Activated T-helper 1 cell treated with anti-CD3 and anti-CD28 coated beads, Interleukin-12 subunit alpha, Interleukin-12 subunit beta, Interleukin-2, Interleukin-4 antibody, amounts not matched to agents 30 ng/mL and 10 ng/mL and 1 ng/mL, durations not matched to agents 14 hours and 24 hours and 36 hours (primary cell): ENCODE measurements at places on chromosomes 7 and 10. TPM values are rescaled to one million over a fixed set of nuclear protein-coding genes. Genes with fewer than 3 reads are reported as not detected.

RBM17 gene
- 265 and 283 TPM in 2 replicates for total RNA-seq

KIAA1217 gene
- 6.2 and 6.4 TPM in 2 replicates for total RNA-seq

TAS2R5 gene
- total RNA-seq = 0.67 and 0.98 TPM in 2 replicates

CYP2C18 gene
- 1.1 and 1.2 TPM in 2 replicates for total RNA-seq

C10orf67 gene
- 0.18 TPM in 1 of 2 replicates, not detected in the other for total RNA-seq

SPDYE11 gene
- not detected in 2 replicates for total RNA-seq

CLDN15 gene
- total RNA-seq = 19.0 and 19.5 TPM in 2 replicates

PRSS1 gene
- total RNA-seq = not detected in 2 replicates

MRLN gene
- total RNA-seq = 0.23 and 0.54 TPM in 2 replicates

KLLN gene
- 0.78 and 0.86 TPM in 2 replicates for total RNA-seq

TSPAN12 gene
- not detected in 2 replicates for total RNA-seq

ADRB1 gene
- not detected in 2 replicates for total RNA-seq

GRCh38 chr10:69348816-69349541, 67.7 kb downstream of the TACR2 start:
- H3K4me1 ChIP-seq = peaks cover 72% of the 10 kb centered on the region
- peak overlapping the region; percentile 78 for H3K27ac ChIP-seq
- no peak for DNase-seq
- no peaks in the 10 kb centered on the region for H3K27me3 ChIP-seq

- no peak overlapping the region for H3K4me3 ChIP-seq
- H3K27me3 ChIP-seq = peaks cover 4% of the 10 kb centered on the region
- H3K27ac ChIP-seq = no peak overlapping the region
- DNase-seq = no peak
- no peaks in the 10 kb centered on the region for H3K36me3 ChIP-seq
These were observed 364.1 kb downstream of the GATA3 start for GRCh38 chr10:8418631-8419030.

DNA sequence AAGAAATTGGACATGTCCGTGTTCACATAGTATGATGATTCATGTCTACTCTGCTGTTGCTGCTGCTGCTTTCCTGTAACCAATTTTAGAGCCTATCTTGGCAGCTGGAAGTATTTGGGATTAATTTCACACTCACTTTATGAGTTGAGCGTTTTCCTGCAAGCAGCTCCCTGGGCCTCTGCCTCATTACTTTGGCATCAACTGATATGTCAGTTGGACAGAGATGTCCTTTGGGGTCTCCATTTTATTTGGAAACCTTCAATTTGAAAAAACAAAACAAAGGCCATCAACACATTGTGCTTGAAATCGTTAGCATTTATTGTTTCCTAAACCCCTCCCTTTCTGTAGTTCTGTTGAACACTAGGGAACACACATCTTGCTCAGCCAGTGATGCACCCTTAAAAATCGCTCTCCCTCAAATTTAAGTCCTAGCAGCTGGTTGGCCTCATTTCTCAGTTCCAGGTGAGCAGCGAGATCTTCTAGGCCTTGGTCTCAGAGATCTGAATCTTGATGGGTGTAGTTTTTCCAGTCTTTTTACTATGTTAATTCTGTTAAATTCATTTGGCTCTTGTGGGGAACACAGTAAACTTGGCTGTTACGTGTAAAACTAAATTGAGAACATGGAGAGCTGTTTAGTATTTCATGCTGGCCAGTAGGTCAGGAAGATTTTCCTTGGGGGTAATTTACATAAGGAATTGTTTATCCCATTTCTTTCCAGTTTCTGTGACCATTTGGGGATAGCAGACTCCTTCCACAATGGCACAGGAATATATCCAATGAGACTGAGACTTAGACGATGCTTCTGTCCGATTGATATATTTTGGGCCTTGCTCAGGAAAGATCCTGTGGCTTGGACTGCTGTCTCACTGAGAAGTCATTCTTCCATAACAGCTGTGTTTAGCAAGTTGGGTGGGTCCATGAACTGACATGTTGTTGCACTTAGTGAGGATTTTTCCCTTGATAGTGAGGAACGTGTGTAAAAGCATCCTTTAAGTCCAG, 371.6 kb downstream of the BBS9 start:
- H3K27ac ChIP-seq = no peak overlapping the region
- no peaks in the 10 kb centered on the region for H3K4me1 ChIP-seq
- no peak for DNase-seq

DNA sequence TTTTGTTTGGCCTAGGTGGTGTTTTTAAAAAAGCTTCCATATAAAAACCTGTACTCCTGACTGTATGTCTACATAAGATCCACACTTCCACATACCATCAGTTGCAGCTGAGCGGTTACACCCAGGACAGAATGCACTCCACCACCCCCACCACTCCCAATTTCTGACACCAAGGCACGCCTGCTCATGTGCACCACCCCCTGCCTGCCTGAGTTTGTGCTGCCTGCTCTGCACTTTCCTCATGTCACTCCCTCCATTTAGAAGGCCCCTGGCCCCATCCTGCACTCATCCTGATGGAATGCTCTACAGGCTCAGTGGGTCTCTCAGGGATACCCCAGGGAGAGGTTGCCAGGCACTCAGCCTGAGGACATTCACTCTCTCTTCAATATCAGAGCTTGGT, 6.5 kb downstream of the VPS41 start:
- no peak overlapping the region for H3K4me3 ChIP-seq
- H3K4me1 ChIP-seq = peaks cover 33% of the 10 kb centered on the region
- peaks cover 3% of the 10 kb centered on the region for H3K36me3 ChIP-seq
- DNase-seq = no peak
- H3K27me3 ChIP-seq = no peaks in the 10 kb centered on the region
- no peak overlapping the region for H3K27ac ChIP-seq

- no peak overlapping the region for H3K27ac ChIP-seq
- peaks cover 11% of the 10 kb centered on the region for H3K4me1 ChIP-seq
- peaks cover 8% of the 10 kb centered on the region for H3K27me3 ChIP-seq
- DNase-seq = no peak
- no peak overlapping the region for H3K4me3 ChIP-seq
- H3K36me3 ChIP-seq = no peaks in the 10 kb centered on the region
These were observed 93.6 kb downstream of the CTNNA3 start for GRCh38 chr10:67602268-67602950.

DNA sequence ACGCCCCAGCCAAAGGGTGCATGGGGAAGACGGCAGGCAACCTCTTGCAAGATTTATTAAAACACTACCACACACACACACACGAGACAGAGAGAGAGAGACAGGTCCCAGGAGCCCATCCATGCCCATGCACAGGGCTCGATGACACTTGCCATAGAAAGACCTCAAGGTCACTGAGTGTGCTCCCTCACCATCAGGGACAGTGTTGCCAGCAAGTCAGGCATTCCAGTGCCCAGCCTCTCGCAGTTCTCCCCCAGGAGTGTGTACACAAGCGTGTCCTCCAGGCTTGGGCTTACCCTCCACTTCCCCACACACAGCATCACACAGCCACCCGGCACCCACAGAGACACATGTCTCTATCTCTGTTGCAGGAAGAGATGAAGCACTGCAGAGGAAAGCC, 46.8 kb upstream of the SLF2 start:
- no peaks in the 10 kb centered on the region for H3K4me1 ChIP-seq
- H3K36me3 ChIP-seq = no peaks in the 10 kb centered on the region
- no peak for DNase-seq
- H3K27me3 ChIP-seq = peaks cover 24% of the 10 kb centered on the region
- no peak overlapping the region for H3K27ac ChIP-seq

GRCh38 chr10:76454506-76455140, 1023.2 kb downstream of the LRMDA start:
- DNase-seq = no peak
- H3K4me1 ChIP-seq = no peaks in the 10 kb centered on the region
- H3K27ac ChIP-seq = no peak overlapping the region
- no peak overlapping the region for H3K4me3 ChIP-seq

GRCh38 chr10:71769279-71769823, 4.0 kb downstream of the VSIR start:
- peaks cover 36% of the 10 kb centered on the region for H3K36me3 ChIP-seq
- H3K4me1 ChIP-seq = peaks cover 80% of the 10 kb centered on the region
- no peaks in the 10 kb centered on the region for H3K27me3 ChIP-seq
- H3K4me3 ChIP-seq = peak overlapping the region; percentile 84

DNA sequence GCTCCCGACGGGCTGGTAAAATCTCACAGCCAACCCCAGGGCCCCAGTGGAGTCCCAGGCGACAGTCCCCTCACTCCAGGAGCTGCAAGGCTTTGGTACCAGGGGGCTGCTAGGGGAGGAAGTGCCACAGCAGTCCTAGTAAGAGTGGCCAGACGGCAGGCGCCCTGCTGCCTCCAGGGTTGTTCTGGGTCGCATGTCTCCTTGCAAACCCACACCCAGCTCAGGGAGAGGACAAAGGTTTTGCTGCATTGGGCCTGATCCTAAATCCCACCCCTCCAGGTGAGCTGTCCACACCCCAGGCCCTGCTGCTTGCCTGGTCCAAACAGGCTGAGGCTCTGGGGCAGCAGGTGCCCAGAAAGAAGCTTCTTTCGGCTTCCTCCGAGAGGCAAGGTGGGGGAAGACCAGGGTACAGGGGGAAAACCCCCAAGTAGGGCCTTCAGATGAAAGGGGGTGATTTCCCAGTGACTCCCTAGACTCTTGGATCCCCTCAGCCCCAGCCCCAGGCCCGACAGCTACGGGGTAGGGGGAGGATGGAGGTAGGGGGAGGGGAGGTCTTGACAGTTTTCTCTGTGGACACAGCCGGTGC, 4.2 kb upstream of the KCP start:
- H3K36me3 ChIP-seq = peaks cover 2% of the 10 kb centered on the region
- peaks cover 59% of the 10 kb centered on the region for H3K27me3 ChIP-seq
- no peak for DNase-seq
- H3K27ac ChIP-seq = no peak overlapping the region
- H3K4me1 ChIP-seq = peaks cover 5% of the 10 kb centered on the region

GRCh38 chr10:11135709-11136108, 118.0 kb downstream of the CELF2 start:
- no peak for DNase-seq
- no peaks in the 10 kb centered on the region for H3K27me3 ChIP-seq
- H3K27ac ChIP-seq = no peak overlapping the region
- H3K4me3 ChIP-seq = no peak overlapping the region
- peaks cover 9% of the 10 kb centered on the region for H3K4me1 ChIP-seq

DNA sequence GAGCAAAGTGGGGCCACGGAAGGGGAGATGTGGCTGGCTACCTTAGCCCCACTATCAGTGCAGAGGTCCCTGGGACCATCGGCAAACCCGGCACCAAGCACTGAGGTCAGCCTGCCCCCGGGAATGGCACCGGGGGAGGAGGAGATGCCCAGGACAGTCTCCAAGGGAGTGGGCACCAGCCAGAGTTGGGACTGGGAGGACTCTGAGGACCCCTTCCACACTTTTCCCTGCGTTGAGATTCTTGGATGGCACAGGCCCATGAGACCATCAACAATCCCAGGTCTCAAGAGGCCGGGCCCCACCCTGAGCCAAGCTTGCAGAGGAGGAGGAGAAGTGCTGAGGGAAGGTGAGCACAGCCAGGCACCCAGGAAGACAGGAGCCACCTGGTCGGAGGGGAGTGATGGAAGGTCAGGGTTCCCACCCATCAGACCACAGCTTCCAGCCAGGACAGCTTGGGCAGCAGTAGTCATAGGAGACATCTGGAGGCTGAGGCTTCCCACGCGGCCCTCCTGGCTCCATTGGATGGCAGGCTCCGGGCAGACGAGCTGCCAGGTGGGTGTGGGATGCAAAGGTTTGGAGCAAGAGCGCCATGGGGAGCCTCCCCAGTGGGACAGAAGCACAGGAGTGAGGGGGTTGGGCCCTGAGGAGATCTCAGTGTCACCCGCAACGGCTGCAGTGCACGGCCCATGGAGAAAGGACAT, 2.6 kb upstream of the OPN4 start:
- H3K36me3 ChIP-seq = no peaks in the 10 kb centered on the region
- H3K4me1 ChIP-seq = no peaks in the 10 kb centered on the region
- no peak for DNase-seq
- H3K27ac ChIP-seq = no peak overlapping the region
- H3K4me3 ChIP-seq = no peak overlapping the region
- no peaks in the 10 kb centered on the region for H3K27me3 ChIP-seq

DNA sequence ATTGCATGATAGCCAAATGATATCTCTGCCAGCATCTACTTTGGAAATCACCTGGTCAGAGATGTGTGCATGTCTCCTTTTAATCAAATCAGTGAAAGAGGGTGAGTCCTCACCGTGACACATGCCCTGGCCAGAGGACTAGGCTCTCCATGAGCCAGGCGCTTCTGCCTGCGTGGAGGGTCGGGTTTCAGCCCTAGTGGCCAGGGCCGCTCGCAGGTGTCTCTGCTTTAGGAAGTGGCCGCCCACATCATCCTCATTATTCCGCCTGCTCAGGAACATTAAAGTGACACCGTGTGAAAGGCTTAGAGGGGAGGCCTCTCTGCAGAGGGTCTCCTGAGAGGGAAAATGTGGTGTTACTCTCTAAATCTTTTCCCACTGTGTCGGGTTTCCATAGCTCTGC, 173.6 kb upstream of the PRKCQ start:
- peaks cover 33% of the 10 kb centered on the region for H3K27me3 ChIP-seq
- H3K27ac ChIP-seq = no peak overlapping the region
- H3K4me1 ChIP-seq = peaks cover 8% of the 10 kb centered on the region
- no peak overlapping the region for H3K4me3 ChIP-seq
- peaks cover 2% of the 10 kb centered on the region for H3K36me3 ChIP-seq

- DNase-seq = no peak
- no peaks in the 10 kb centered on the region for H3K36me3 ChIP-seq
- H3K27ac ChIP-seq = no peak overlapping the region
- no peaks in the 10 kb centered on the region for H3K4me1 ChIP-seq
These were observed 18.2 kb upstream of the PDK4 start for GRCh38 chr7:95614442-95614940.

DNA sequence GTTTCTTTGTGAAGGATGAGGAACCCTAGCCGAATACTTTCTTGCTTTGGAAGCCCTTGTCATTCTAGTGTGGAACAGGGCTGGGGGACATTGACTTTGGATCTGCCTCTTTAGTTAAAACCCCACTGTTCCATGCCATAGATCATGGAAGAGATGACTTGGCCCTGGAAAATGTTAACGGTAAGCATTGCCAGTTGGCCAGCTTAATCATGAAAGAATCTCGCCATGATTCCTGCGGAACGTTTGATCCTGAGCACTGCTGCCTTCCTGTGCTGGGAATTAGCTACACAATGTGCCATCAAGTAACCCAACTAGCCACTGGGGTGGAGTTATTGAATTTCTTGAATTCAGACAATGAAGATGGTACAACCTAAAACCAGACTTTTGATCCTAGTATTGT, 177.6 kb upstream of the FZD8 start:
- DNase-seq = no peak

DNA sequence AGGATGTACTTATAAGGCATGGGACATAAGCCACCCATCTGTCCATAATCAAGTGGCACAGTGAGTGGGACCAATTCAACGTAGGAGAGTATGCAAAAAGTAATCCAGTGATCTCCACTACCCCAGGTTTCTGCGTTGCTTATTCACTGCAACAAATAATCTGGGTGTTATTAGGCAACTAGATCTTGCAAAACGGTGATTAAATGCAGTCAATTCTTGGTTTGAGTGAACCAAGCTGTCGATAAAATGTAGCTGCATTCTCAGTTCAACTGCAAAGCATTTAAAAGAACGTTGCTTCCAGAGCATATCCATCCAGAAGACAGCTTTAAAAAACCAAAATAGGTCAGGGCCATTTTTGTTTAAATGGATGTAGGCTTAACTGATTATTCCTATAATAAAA, 5.0 kb downstream of the LSMEM1 start:
- H3K27me3 ChIP-seq = no peaks in the 10 kb centered on the region
- H3K27ac ChIP-seq = no peak overlapping the region
- no peak for DNase-seq
